ENCODE measurements at places on chromosomes 11 and 22. TPM values are rescaled to one million over a fixed set of nuclear protein-coding genes. Genes with fewer than 3 reads are reported as not detected.

The FGF19 gene
- polyA plus RNA-seq, result not detected

The ALDH3B1 gene
- 0.03 TPM for polyA plus RNA-seq

The OR51B4 gene
- polyA plus RNA-seq, result not detected

The ARHGAP20 gene
- polyA plus RNA-seq, result not detected

The RIMBP3B gene
- 0.03 TPM for polyA plus RNA-seq
